Cardiac septum (tissue), 1 donor: ENCODE measurements at places on chromosomes 11 and 22.

- DNase-seq = no peak
Measured at GRCh38 chr11:17637901-17638300, 81.5 kb upstream of the MYOD1 start.

GRCh38 chr22:33209930-33210784, 152.0 kb upstream of the SYN3 start:
- no peak for DNase-seq

DNA sequence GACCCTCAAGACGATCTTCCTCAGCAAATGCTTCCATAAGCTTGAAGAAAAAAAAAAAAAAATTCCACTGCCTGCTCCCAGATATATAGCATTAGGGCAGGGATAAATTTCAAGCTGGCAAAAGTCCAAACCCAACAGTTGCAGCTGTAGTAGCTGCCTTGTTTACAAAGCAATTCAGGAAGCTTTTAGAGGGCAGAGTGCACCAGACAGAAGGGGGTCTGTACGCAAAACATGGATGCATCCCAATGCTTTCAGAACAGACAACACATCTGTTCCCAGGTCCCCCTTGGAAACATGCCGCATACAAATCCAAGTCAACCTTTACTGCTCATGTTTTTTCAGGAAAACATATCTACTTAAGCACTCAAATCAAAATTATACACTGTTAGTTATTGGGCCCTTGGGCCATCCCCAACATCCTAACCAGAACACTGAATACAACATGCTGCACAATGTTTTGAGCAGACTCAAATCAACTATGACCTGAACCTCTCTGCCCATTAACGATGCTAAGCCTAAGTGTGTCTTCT, 94.5 kb downstream of the CADM1 start:
- no peak for DNase-seq

DNA sequence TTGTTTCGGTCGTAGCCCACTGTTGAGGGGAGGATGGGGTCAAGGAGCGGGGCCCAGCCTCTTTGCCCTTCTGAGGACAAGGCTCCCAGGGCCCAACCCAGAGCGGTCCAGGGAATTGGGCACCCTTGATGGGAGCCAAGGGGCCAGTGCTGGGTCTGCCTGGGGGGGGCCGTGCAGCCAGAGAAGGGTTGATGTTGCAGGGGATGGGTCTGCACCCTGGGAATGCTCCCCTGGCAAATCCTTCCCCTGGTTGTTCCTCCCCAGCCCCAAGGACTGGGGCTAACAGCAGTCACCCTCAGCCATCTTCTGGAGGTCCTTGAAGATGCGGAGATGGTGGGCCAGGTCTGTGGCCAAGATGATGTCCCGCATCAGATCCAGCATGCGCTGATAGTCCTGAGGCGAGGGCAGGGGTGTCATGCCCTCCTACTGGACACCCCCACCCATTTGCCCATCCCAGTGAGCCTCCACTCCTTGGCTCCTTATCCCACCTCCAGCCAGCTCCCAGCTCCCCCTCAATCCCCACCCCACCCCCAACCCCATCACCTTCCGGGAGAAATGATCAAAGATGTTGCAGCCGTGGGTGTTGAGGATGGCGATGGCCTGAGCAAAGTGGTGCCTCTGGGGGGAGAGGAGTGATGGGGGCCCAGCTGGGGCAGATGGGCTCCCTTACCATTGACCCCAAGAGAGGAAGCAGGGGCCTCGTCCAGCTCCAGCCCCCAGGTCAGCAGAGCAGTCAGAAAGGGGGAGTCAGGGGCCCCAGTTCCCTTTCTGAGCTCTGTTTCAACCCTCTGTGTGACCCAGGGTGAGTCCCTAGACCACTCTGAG, 95.0 kb downstream of the PDE2A start:
- DNase-seq = peak; percentile 50

DNA sequence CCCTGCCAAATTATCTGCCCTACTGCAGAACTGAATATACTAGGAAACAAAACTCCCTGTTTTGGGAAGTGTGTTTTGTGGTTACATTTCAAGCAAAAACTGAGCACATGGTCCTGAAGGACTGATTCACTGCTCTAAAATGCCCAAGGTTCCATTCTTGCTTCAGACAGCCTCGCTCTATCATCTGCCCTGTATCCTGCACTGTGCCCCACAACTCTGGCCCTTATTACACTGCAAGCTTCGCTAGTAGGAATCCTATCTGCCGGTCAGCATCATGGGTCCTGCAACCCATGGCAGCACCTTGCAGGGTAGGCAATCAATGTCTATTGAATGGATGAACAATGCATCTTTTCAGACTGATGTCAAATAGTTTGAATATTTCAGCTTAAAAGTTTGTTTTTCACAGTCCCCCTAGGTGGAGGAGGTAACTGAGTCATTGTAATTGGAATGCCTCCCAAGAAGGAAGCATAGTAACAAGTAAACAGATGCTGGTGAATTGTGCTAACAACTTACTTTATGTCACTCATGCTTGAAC, 21.3 kb downstream of the LAYN start:
- DNase-seq = no peak

GRCh38 chr11:35735903-35736302, 73.3 kb downstream of the TRIM44 start:
- DNase-seq = no peak

DNA sequence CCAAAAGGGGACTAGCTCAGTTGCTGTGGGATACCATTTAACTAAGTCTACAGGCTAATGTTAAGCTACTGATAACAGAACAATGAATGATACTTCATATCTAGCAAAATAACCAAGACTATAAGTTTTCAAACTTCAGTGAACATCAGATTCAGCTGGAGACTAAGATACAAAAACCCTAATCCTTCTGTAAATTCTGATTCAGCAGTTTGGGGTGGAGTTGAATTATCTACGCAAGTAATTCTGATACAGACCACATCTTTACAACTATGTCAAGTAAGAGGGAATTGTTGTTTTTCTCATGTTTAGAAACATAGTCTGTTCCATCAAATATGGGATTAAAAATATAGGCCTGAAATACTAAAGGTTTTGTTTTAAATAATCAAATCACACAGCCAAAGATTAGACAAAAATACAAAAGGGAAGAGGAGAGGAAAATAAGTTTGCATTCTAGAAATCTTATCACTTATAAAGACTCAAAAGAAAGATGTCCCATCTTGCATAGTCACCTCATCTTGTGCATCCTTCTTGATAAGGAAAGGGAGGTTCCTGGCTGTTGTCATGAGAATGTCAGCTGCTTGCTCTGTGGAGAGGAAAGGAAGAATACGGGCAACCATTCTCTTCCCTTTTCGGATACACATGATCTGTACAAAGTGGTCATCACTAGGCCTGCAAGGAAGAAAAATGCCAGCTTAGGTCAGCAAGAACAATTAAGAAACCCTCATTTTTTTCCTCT, 21.4 kb downstream of the PATL1 start:
- DNase-seq = no peak

DNA sequence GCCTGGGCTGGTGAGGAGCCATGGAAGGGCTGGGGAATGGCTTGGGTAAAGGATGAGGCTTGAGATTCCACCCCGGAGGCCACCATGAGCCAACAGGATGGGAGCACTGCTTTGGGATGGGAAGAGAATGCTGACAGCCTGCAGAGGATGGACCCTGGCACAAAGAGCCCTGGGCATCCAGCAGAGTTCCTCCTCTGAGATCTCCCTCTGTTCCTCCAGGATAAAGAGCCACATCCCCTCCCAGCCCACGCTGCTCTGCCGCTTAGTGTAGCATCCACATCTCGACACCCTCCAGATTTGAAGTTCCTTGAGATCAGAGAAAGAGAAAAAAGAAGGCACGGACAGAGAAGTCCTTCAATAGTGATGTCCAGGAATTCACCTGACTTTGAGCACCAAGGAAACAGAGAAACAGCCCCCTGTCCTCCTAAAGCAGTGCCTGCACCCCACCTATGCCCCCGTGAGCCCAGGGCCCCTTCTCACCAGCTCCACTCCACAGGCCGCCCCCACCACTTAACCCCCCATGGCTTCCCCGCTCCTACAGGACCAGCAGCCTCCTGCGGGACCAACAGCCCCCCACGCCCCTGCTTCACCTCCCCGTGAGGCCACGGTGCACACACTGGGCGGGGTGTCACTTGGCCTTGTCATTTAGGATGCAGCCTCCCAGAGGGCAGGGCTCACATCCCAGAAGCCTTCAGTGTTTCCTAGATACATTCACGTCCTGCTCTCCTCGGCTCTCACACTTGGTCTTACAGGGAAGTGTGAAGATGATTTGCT, 180.5 kb downstream of the SHANK2 start:
- no peak for DNase-seq

- no peak for DNase-seq
Measured at GRCh38 chr22:32854351-32854804, 52.9 kb downstream of the TIMP3 start.

DNA sequence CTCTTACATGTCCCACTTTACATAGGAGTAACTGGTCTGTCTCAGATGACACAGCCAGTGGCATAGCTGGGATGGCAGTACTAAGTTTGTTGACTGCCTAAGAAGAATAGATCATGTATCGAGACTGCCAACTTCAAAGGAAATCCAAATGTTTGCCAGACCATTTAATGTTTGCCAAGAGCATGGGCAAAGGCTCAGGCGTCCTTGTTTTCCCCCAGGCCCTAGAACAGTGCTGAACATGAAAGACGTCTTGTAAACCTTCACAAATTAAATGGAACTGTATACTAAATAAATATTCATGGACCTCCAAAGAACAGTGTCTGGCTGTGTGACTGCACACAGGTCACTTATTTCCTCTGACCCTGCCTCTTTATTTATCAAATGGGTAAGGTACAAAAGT, 234.7 kb upstream of the CCDC90B start:
- DNase-seq = no peak

GRCh38 chr11:72684236-72684912, 10.2 kb upstream of the PDE2A start:
- peak; percentile 81 for DNase-seq

- DNase-seq = no peak
Measured at GRCh38 chr11:107562647-107563208, 2.8 kb downstream of the ALKBH8 start.

GRCh38 chr22:19044381-19044780, 77.8 kb downstream of the DGCR2 start:
- DNase-seq = no peak

GRCh38 chr11:74871037-74871436, 77.9 kb downstream of the XRRA1 start:
- no peak for DNase-seq

DNA sequence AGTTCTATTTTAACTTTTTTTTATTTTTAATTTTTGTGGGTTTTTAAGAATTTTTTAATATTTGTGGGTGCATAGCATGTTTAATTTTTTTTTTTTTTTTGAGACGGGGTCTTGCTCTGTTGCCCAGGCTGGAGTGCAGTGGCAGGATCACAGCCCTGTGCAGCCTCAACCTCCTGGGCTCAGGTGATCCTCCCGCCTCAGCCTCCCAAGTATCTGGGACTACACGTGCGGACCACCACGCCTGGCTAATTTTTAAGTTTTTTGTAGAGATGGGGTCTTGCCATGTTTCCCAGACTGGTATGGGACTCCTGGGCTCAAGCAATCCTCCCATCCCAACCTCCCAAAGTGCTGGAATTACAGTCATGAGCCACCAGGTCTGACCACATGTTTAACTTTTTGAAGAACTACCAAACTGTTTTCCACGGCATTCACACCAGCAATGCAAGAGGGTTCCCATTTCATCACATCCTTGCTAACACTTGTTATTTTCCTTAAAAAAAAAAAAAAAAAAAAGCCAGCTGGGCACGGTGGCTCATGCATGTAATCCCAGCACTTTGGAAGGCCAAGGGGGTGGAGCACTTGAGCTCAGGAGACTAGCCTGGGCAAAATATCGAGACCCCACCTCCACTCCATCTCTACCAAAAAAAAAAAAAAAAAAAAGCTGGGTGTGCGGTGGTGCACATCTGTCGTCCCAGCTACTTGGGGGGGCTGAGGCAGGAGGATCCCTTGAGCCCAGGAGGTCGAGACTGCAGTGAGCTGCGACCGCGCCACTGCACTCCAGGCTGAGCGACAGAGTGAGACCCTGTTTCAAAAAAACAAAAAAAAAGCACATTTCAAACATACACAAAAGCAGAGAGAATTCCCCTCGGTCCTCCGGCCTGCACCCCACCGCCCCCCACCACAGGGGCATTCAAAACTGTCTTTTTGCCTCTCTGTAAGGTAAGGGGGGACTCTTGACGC, 16.7 kb upstream of the TXNRD2 start:
- DNase-seq = no peak

DNA sequence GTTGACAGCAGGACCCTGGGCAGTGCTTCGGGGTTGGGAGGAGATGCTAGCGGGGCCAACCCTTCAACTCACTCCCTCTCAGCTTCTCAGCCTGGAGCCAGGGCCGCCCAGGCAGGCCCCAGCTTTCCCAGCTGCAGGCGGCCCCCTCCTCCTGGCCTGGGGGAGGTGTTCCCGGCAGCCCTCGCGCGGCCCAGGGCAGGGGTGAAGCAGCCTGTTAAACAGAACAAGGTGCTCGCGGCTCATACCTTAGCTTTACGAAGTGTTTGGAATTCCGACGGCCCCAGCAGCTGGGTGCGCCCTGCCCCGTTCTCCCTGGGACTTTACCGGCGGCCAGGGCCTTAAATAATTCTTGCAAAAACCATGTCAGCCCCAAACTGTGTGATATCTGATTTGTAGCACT, 17.2 kb downstream of the MRPL23 start:
- no peak for DNase-seq

DNA sequence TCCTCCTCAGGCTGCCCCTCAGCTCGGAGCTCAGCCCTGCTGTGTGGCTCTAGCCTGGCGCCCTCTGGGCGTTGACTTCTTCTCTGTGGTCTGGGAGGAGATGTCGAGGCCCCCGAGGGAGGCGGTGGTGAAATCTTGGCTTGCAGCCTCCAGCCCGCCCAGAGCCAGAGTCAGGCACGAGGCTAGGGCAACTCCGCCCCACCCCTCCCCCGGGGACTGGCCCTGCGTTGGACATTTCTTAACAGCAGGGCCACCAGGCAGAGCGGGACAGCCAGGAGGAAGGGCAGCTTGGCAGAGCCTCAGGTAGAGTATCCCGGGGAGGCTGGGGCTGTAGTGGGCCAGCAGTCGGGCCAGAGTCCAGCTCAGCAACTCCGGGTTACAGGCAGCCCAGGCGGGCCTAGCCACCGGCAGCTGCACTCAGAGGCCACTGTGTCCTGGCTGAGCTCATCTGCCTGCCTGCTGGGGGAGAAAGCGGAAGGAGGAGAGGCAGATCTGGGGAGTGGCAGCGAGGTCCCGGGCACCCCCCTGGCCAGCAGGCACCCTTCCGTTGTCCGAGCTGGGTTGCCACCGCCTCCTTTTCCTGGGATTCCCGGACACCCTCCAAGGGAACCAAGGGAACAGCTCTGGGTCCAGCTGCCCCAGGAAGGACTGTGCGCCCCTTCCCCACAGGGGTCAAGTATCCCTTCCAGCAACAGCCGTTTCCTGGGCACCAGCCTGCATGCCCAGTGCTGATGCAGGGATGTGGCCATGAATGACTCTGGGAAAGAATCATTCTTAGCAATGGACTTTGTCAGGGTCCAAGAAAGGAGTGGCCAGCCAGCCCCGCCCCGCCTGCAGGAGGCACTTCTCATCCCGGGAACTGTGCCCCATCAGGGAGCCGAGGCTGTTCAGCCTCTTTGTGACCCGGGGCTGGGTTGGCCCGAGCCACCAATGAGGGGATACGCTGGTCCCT, at the start of gene ALDH3B1:
TSS of gene ALDH3B1 (plus strand) at position 238 of the 952 bp plus-strand sequence. CDS start 4,971 bp downstream, outside the sequence.
- peak; percentile 93 for DNase-seq

- no peak for DNase-seq
Measured at GRCh38 chr22:30161051-30161469, 80.8 kb downstream of the HORMAD2 start.
